GM12864 (cell line): ENCODE measurements at places on chromosomes 2 and 18.

- DNase-seq, result no peak
These were observed 5.1 kb upstream of the RAB27B start for GRCh38 chr18:54822872-54823845.

GRCh38 chr2:212677466-212677865, 138.9 kb upstream of the ERBB4 start:
- DNase-seq, result no peak

DNA sequence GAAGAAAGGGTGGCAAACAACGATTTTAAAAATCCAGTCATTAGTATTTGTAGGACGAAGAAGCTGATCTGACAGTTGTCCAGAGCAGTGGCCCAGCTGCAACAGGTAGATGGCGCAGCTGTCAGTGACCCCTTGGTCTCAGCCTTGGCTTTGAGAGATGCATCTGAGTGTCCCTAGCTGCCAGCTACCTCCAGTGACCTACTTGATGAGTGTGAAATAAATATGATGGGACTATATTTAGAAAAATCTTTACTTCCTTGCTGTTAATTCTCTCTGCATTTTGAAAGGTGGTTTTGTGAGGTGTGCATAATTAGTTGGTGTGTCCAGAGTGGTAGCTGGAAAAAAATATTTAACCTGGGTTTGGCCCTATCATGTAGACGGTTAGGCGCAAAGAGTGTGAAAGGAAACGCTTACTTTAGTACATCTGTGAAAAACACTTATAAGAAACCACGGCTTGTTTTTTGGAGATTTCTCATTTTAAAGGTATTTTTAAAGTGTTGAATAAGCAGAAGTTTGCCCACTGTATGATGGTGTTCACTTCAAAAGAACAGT, 963 bp downstream of the INPP1 start:
- DNase-seq, result no peak

GRCh38 chr2:3168230-3168891, 209.3 kb downstream of the EIPR1 start:
- no peak for DNase-seq

DNA sequence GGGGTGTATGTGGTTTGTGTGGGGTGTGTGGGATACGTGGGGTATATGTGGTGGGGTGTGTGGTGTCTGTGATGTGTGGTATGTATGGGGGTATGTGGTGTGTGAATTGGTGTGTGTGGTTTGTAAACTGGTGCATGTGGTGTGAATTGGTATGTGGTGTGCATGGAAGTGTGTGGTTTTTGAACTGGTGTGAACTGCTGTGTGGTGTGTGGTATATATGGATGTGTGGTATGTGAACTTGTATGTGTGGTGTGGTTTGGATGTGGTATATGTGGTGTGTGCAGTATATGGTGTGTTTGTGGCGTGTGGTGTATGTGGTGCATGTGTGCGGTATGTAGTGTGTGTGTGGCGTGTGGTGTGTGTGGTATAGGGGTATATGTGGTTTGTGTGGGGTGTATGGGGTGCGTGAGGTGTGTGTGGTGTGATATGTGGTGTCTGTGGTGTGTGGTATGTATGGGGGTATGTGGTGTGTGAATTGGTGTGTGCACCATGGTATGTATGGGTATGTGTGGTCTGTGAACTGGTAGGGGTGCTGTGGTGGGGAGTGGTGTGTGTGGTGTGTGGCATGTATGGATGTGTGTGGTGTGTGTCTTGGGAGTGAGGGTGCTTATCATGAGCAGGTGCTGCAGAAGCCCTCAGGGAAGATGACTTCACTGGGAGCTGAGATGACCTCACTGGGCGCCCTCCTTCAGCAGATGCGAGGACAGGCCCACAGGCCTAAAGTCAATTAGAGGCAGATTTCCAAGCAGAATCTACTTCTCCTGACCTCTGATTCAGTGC, 209.6 kb upstream of the TNP1 start:
- no peak for DNase-seq

DNA sequence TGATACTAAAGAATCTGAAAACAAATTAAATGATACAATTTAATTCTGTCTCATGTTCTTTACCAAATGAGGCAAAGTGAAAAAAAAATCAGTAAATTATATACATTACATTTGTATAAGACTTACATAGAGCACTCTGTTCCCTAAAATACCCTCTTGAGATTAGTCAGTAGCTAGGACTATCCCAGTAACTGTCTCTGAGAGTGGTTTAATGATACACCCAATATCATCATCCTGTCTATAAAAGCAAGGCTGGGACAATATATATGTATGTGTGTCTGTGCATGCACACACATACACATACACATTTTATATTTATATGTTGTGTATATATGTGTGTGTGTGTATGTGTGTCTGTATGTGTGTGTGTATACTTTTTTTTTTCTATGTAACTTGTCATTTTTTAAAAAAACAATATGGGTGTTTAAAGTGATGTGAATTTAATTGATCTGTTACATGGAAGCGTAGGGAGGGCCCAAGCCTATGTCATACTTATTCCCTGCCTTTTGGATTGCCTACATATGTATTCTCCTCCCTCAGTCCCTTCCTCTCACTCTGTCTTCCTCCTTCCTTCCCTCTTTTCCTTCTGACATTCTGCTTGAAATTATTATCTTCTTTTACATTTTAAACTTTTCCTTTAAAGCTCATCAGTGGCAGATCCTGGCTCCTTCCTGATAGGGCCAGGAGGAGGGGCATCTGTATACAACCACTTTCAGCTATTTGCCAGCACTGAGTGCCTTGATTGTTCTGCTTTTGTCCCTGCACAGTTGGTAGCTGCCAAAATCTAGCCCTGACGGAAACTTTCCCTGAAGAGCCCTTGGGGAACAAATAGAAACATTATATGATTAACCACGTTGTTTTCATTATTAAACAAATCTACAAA, 6.8 kb downstream of the ASXL3 start:
- no peak for DNase-seq

DNA sequence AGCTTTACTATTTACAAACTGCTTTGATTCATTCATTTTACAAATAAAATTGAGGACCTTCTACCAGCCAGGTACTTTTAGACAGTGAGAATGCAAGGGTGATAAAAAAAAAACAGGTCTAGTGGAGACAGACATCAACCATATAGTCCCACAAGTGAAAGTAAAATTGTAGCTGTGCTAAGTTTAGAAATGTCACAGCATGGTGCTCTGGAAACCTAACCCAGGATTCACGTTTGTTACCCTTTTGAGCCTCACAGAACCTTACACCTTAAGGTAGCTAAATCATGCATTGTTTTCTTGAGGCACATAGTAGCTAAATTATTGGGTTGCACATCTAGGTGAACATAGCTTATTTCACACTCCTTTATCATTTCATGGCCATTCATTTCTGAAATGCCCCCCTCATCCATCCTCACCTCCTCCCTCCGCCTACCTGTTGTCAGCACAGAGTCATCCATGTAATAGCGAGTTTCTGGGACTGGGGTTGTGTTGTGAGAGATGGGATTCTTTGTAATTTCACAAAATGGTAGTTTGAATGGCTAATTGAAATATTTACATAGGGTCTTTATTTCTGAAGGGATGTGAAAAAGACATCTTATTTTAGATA, 7.1 kb downstream of the MTA3 start:
- no peak for DNase-seq

- DNase-seq, result no peak
These were observed 48.3 kb downstream of the TRIB2 start for GRCh38 chr2:12764849-12765605.

GRCh38 chr2:96538487-96539214, 2.1 kb downstream of the ARID5A start:
- DNase-seq, result no peak

- DNase-seq, result no peak
These were observed 12.2 kb downstream of the DHRS9 start for GRCh38 chr2:169081551-169081950.
